NCI-H510A (cell line): ENCODE measurements at places on chromosomes 2 and 18.
A peak's percentile ranks its signal among the peaks of the same experiment; 100 is the strongest.

DNA sequence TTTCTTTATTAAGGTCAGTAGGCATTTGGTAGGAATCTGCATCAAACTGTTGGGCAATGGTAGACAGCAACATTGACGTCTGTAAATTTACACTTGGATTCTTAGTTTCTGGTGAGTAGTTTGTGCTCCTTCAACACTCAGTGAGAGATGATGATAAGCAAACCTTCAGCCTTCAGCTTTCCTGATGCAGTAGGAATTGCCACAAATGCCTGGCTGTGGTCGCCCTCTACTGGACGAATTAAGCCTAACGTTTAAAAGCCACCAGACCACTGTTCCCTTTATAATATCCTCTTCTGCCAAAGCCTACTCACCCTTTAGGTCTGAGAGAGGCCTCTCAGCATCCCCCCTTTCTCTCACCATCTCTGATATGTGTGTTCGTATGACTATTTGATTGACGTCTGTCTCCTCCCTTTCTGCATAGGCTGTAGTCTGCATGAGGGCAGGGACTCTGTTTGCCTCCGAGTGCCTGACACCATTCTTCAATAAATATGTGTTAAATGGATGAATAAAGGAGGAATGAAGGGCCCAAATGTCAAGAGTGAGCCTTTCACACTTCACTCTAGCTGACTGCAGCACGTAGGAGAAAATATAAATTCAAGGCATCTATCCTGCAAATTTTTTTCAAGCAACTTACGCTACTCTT lies 47.0 kb upstream of the PLEKHM3 start:
- DNase-seq: no peak

DNA sequence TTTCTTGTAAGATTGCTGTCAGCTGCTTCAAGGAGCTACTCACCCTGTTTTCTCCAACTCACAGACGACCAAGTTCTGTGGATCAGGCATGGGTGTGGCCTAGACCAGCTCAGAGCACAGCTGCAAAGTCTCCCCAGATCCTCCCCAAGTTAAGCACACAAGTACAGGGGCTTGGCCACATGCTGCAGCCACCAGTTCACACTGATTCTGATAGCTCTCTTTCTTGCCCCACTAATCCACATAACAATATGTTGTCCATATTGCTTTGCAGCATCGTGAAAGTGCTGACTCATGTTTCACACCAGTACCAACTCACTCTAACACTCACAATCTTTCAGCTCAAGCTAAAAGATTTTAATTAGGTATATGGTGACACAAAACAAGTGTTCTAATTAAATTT lies 437.0 kb downstream of the PARD3B start:
- no peak for DNase-seq

DNA sequence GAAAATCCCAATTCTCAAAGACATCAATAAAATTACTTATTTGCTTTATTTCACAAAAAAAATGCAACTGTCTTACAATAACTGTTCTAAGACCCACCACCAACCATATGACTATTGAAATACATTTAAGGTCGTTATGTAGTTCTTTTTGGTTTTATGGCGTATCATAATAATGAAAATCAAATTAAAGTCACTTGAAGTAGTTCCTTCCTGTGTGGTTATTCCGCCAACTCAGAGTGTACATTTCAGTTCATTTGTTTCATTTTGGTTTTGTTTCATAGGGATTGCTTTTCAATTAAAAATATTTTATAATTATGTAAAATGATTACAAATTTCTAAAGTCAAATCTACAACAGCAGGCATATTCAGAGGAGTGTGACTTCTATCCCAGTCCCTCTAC lies 45.9 kb upstream of the AAK1 start:
- no peak for DNase-seq

- DNase-seq: no peak
Measured at GRCh38 chr2:1887915-1888314, 143.6 kb upstream of the PXDN start.

GRCh38 chr2:225270861-225271260 lies 128.6 kb upstream of the NYAP2 start:
- DNase-seq: no peak

- DNase-seq: no peak
Measured at GRCh38 chr2:67824186-67824585, 238.6 kb downstream of the C1D start.

DNA sequence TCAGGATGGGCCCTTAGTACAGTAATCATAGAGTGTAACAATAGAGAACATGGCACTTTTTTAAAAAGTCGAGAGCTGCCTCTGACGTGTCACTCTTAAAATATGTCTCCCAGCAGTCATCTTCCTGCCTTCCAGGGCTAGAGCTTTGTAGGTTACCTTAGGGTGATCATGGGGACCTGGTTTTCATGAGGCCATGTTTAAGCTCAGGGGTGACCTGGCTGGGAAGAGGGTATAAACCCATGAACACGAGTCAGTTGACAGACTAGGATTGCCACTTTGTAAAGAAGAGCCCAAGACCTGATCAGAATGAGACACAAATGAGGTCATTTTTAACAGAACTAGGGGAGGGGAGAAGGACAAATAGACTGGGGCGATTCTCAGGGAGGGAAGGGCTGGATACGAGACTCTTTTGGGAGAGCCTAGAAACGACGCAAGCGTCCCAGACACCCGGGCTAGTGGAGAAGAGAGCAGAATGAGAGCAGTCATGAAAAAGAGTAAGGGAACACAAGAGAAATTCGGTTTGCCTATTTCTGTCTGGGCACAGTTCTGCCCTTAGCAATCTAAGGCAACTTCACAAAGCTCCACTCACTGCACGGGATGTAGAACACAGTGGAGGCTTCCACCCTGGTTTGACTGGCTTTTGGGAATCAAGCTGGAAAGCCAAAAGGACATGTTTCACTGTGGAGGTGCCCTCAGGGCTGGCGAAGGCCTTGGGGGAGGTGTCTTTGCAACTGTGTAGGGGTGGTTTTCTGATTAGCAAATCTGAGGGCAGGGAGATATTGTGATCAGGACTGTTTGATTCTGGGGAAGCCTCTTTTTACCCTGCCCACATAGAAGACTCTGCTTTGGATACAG lies 1.8 kb upstream of the RAB31 start:
- DNase-seq: no peak

- no peak for DNase-seq
Measured at GRCh38 chr18:6411382-6411781, 3.3 kb downstream of the L3MBTL4 start.

DNA sequence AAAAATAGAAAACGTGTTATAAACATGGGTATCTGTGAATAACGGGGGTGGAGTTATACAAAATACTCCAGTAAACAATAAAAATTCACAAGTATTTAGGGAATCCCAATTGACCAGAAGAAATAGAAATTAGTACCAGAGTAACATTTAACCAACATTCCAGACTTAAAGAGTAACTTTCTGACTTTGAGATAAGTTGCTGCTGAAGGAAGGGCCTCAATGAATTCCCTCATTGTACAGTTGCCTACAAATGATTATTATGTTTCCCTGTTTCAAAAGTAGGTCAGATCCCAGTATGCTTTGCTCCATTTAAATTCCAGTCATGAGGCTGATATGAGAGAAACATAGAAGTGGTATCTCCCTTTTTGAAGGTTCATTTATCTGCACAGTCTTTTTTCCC lies 88.3 kb upstream of the KCNH7 start:
- no peak for DNase-seq

DNA sequence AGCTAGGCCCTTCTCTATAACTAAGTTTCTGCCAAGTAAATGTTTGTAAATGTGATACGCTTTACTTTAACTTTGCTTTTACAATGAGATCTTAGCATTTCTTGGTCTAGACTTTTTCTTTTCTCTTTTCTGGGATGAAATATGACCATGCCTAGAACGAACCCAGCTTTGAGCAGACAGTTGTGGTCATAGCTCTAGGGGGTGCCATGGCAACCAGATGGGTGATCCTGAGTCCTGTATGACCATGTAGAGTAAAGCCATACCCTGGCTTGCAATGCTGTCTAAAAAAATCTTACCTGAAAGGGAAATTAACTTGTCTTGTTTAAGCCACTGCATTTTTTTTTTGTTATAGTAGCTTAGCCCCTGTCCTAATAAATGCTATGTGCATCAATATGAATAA lies 956.3 kb downstream of the SLC4A3 start:
- no peak for DNase-seq

GRCh38 chr2:29687121-29687520 lies 234.3 kb downstream of the ALK start:
- DNase-seq: no peak

- DNase-seq: no peak
Measured at GRCh38 chr2:234770715-234771141, 181.1 kb upstream of the SH3BP4 start.

- DNase-seq: peak; percentile 16
Measured at GRCh38 chr2:170221317-170222288, 43.7 kb downstream of the MYO3B start.

DNA sequence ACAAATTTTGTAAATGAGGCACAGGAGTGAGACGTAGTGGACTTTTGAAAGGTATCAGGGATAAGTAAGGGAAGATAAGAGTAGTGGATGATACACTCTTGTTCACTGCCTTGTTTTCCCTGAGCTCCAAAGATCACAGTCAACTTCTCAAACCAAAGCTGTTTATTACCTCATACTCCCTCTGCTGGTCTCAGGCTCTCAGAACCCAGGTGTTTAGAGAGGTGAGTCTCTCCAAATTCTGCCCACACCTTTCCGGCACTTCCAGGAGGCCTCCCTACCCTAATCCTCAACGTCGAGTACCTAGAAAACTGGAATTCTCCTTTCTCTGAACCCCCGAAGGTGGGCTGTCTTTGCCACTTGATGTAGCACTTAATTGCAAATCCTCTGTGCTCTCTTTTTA lies 621.1 kb downstream of the BCL11A start:
- no peak for DNase-seq

GRCh38 chr18:3266062-3266608 lies 4.2 kb downstream of the MYL12B start:
- DNase-seq: no peak

GRCh38 chr2:230668939-230669303 lies 43.7 kb upstream of the CAB39 start:
- DNase-seq: no peak

GRCh38 chr2:69184224-69184623 lies 171.2 kb downstream of the ANTXR1 start:
- DNase-seq: no peak
